Uterus (tissue), 4 donors: ENCODE measurements at places on chromosomes 5 and 9. TPM values are rescaled to one million over a fixed set of nuclear protein-coding genes. Genes with fewer than 3 reads are reported as not detected.

The CDKN2B-AS1 gene
- 0.35 TPM for total RNA-seq

- DNase-seq, result no peak
- H3K27ac ChIP-seq, result peak overlapping the region; percentile 88
- H3K4me1 ChIP-seq, result peaks cover 12% of the 10 kb centered on the region
- no peaks in the 10 kb centered on the region for H3K27me3 ChIP-seq
These were observed 6.4 kb downstream of the TMC1 start for GRCh38 chr9:72527801-72528195.

The SPATA31A3 gene
- not detected for total RNA-seq

- DNase-seq, result no peak
- H3K4me3 ChIP-seq, result no peak overlapping the region
- H3K27ac ChIP-seq, result peak overlapping the region; percentile 46
- H3K4me1 ChIP-seq, result peaks cover 7% of the 10 kb centered on the region
These were observed 266.6 kb upstream of the GAS1 start for GRCh38 chr9:87213948-87214347.

DNA sequence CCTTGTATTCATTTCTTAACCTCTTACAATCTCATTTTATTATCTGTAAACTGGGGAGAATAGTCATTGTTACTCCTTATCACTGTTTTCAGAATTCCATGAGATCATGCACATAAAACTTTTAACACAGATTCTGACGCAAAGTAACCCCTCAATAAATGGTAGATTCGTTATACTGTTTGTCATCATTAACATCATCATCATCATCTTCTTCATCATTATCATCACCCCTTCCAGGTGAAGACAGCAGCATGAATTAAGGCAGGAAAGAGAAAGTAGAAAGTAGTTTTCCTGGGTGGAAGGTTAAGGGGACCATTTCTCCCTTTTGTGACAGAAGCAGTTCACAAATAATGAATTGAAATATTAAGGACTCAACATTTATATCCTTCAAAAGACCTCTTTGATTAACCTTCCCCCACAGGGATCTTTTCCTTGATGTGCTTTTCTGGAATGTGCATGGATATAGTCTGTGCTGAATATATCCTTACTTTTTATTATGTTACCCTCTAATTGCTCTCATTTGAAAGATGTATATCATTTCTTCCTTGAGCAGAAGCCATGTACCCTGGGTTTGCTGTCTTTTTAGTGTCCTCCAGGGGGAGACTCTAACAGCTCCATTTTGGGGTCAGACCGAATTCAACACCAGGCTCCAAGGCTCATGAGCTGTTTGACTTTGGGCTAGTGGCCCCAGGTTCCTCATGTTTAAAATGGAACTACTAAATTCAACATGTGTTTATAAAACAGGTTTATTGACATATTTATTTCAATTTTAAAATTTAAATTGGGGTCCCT, 1029.9 kb upstream of the WWC1 start:
- H3K36me3 ChIP-seq, result no peaks in the 10 kb centered on the region
- no peak overlapping the region for H3K4me3 ChIP-seq
- H3K27me3 ChIP-seq, result no peaks in the 10 kb centered on the region
- no peak overlapping the region for H3K27ac ChIP-seq
- H3K4me1 ChIP-seq, result no peaks in the 10 kb centered on the region
- DNase-seq, result no peak

DNA sequence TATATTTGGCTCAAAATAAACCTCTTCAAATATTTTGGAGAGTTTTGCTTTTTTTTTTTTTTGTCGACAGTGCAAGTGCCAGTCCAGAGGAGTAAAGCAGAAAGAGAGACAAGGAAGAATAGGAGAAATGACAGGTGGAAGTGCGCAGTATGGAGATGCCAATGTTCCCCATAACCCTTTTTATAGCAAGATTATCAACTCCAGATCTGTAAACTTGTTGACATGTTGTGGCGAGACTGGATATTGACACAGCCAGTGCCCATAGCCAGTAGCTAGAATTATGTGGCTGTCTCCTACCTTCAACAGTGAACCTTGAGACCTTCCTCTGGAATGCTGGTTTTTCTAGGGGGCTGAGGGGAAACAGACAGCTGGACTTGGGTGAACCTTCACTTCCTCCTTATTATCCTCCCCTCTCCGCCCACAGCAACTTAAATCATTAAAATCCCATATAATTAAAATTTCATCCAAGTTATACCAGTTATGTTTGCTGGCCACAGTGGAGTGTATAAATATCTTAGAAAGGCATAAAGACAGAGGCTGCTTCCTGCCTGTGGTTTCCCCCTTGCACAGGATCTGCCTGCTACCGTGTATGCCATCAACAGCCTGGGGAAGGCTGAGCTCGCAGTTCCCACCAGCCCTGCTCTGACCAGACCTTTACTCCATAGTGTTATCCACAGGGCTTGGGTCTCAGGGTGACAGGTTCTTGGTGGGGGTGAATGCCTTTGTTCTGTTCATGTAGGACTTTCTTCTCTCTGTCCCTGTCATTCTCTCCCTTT, 112.3 kb upstream of the ANKH start:
- no peak overlapping the region for H3K4me3 ChIP-seq
- H3K4me1 ChIP-seq, result no peaks in the 10 kb centered on the region
- no peak overlapping the region for H3K27ac ChIP-seq
- DNase-seq, result no peak
- no peaks in the 10 kb centered on the region for H3K36me3 ChIP-seq

DNA sequence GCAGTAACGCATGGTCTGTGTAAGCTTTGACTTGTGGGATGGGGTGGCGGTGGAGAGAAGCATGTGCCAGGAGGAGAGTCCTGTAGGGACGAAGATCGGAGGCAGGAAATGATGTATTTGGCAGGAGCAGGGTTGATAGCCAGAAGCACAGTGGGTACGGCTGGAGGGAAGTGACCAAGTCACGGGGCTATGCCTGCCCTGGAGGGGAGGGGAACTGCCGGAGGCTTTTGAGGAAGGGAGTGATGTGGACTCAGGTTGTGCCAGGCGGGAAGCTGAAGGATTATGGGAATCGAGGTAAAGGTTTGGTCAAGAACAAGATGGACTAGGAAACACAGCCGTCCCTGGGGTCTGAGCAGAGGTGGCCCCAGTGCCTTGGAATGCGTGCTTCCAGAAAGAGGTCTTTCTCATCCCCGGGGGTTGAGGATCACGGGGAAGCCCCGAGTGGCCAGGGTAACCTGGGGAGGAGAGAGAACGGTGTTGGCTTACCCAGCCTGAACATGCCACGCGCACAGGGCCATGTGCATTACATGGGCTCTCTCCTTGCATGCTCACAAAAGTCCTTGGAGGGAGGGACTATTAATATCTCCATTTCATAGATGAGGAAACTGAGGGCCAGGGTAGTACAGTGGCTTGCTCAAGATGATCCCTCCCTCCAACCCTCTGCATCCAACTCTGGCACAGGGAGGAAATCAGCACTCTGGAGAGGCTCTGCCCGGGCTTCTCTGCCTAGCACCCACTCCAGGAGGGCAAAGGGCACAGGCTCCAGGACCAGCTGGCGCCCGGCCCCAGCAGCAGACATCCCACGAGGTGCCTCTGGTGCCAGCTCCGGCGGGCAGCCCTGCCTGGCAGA, 253.8 kb downstream of the PBX3 start:
- no peaks in the 10 kb centered on the region for H3K36me3 ChIP-seq
- H3K4me3 ChIP-seq, result no peak overlapping the region
- H3K27me3 ChIP-seq, result no peaks in the 10 kb centered on the region
- DNase-seq, result no peak

- no peaks in the 10 kb centered on the region for H3K4me1 ChIP-seq
- DNase-seq, result no peak
- no peak overlapping the region for H3K27ac ChIP-seq
- no peaks in the 10 kb centered on the region for H3K27me3 ChIP-seq
These were observed 184.4 kb downstream of the ISL1 start for GRCh38 chr5:51567636-51568035.

GRCh38 chr5:172129256-172129910, 58.6 kb downstream of the STK10 start:
- no peak overlapping the region for H3K27ac ChIP-seq
- H3K4me1 ChIP-seq, result no peaks in the 10 kb centered on the region
- no peak overlapping the region for H3K4me3 ChIP-seq
- no peaks in the 10 kb centered on the region for H3K27me3 ChIP-seq
- no peaks in the 10 kb centered on the region for H3K36me3 ChIP-seq
- DNase-seq, result no peak

GRCh38 chr5:40832345-40832744, 2.7 kb downstream of the RPL37 start:
- H3K36me3 ChIP-seq, result no peaks in the 10 kb centered on the region
- no peaks in the 10 kb centered on the region for H3K27me3 ChIP-seq
- H3K4me3 ChIP-seq, result no peak overlapping the region
- H3K27ac ChIP-seq, result no peak overlapping the region
- no peak for DNase-seq
- no peaks in the 10 kb centered on the region for H3K4me1 ChIP-seq

DNA sequence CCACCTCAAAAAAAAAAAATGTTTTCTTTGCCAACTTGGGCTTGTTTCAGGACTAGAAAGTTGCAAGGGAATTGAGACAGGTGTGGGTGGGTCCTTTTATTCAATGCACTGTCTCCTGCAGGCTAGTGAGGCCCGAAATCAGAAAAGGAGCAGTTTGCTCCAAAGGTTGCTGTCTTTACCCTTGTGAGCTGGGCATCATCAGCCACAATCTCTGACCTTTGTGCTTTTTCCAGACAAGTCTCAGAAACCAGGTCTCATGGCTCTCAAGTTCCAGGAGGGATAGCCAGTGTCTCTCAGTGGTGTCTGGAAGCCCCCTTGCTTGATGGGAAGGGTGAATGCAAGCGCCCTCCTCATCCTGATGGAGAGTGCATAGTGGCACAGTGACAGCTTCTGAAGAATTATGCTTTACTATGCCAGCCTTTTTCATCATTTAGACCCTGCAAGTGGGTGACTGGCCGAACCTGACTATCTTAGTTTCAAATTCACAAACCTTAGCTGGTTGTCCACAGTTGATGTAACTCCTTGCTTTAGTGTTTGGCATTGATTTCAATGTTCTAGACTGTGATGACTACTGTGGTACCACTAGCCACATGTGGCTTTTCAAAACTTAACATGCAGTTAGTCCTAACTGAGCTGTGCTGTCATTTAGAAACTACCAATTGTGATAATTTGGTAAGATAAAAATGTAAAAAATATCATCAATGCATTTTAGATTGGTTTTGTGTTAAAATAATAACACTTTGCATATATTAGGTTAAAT, 468.6 kb downstream of the GADD45G start:
- H3K4me3 ChIP-seq, result no peak overlapping the region
- H3K4me1 ChIP-seq, result no peaks in the 10 kb centered on the region
- no peak overlapping the region for H3K27ac ChIP-seq

The GABRP gene
- total RNA-seq, result not detected

The GPR151 gene
- not detected for total RNA-seq

DNA sequence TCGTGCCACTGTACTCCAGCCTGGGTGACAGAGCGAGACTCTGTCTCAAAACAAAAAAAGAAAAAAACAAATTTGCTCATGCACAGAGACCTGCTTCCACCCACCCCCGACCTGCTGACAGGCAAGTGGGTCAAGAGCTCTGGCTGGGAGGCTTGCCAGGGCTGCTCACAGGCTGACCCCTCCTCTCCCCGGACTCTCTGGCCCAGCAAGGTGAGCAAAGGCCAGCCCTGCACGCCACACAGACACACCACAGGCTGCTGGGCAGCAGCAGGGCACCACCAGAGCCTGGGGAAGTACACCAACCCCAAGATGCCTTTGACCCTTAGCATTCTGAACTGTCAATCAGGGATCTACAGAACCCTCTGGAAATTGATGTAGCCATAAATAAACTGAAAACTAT, 29.2 kb downstream of the NSUN2 start:
- no peak for DNase-seq
- no peaks in the 10 kb centered on the region for H3K4me1 ChIP-seq
- no peaks in the 10 kb centered on the region for H3K36me3 ChIP-seq
- H3K4me3 ChIP-seq, result no peak overlapping the region
- H3K27me3 ChIP-seq, result no peaks in the 10 kb centered on the region

DNA sequence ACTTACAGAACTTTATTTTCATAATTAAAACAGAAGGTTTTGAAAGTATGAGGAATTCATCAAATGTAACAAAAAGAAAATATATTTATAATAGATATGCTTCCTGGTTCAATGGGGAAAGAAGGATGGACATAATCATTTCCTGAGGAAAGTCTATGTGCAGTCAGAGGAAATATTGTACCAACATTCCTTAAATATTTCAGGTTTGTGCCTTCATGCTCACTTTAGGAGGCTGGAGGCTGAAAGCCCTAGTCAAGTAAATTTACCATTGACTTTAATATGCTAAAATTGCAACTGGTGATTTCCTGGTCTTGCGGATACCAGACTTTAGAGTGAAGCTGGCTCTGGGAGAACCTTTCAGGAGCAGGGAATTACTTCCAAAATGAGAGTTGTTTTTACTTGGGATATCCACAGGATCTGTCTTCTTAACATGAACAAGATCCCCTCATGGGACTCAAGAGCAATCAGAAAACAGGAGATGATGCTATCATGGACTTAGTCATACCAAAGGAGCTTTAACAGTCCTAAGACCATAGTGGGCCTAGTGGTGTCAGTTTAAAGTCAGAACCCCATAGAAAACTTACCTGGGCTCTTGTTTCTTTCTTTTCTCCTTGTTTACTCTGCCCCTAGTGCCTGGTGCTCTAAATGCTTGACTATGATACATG, 762.8 kb upstream of the GRAMD2B start:
- no peak for DNase-seq
- H3K27me3 ChIP-seq, result no peaks in the 10 kb centered on the region
- H3K27ac ChIP-seq, result peak overlapping the region; percentile 44
- no peaks in the 10 kb centered on the region for H3K36me3 ChIP-seq
- H3K4me1 ChIP-seq, result no peaks in the 10 kb centered on the region
- no peak overlapping the region for H3K4me3 ChIP-seq

The SPINK13 gene
- total RNA-seq, result not detected

The LMX1B gene
- not detected for total RNA-seq

- no peaks in the 10 kb centered on the region for H3K27me3 ChIP-seq
- H3K36me3 ChIP-seq, result no peaks in the 10 kb centered on the region
- DNase-seq, result no peak
- H3K4me1 ChIP-seq, result no peaks in the 10 kb centered on the region
These were observed 70.5 kb downstream of the PIK3R1 start for GRCh38 chr5:68285851-68286611.

DNA sequence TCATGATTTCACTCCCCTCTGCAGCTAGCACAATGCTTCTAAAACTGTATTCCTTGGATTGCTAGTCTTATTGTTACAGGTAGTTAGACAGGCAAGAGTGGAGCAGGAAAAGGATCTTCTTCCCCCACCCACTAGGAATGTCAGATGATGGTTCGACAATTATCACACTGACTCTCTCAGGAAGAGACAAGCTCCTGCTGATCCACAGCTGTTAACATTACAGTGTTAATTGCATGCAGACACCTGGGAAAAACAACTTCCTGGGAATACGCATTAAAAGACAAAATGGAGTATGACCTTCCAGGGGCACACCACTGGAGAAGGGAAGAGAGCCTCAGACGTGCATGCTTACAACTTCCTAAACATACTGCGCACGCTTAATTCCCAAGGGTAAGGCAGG, 46.2 kb upstream of the LIFR start:
- H3K27ac ChIP-seq, result no peak overlapping the region
- H3K4me3 ChIP-seq, result no peak overlapping the region
- H3K4me1 ChIP-seq, result no peaks in the 10 kb centered on the region

The INSL6 gene
- total RNA-seq, result not detected

The PCDHA1 gene
- total RNA-seq, result not detected
